ENCODE measurements at places on chromosomes 12 and 14. TPM values are rescaled to one million over a fixed set of nuclear protein-coding genes. Genes with fewer than 3 reads are reported as not detected.

C12orf42 gene
- not detected for total RNA-seq

ACSS3 gene
- 14.4 TPM for total RNA-seq

PKP2 gene
- 6.9 TPM for total RNA-seq

EXD2 gene
- 25.9 TPM for total RNA-seq

SERPINA3 gene
- total RNA-seq = 1.2 TPM

OTX2 gene
- not detected for total RNA-seq

SERPINA4 gene
- not detected for total RNA-seq

NOS1 gene
- not detected for total RNA-seq

LTB4R gene
- under 0.01 TPM for total RNA-seq

PGF gene
- 1.6 TPM for total RNA-seq

LRTM2 gene
- not detected for total RNA-seq

KLHDC1 gene
- 3.4 TPM for total RNA-seq

INSM2 gene
- not detected for total RNA-seq

KRT82 gene
- total RNA-seq = not detected

GLS2 gene
- 0.71 TPM for total RNA-seq

KLRC1 gene
- total RNA-seq = not detected

MYO1A gene
- not detected for total RNA-seq

TMPRSS12 gene
- total RNA-seq = not detected

RAB15 gene
- total RNA-seq = 3.2 TPM

VAMP1 gene
- total RNA-seq = 5.0 TPM

PTGDR gene
- not detected for total RNA-seq

OAS2 gene
- 1.2 TPM for total RNA-seq

NANOG gene
- total RNA-seq = not detected

PAPLN gene
- total RNA-seq = 5.2 TPM

AQP6 gene
- total RNA-seq = not detected

CYP46A1 gene
- total RNA-seq = not detected

KRT86 gene
- not detected for total RNA-seq

CLEC14A gene
- 2.7 TPM for total RNA-seq

MYH7 gene
- not detected for total RNA-seq

HOXC6 gene
- total RNA-seq = 2.5 TPM

GLI1 gene
- total RNA-seq = 1.4 TPM

GDF3 gene
- not detected for total RNA-seq

CMA1 gene
- total RNA-seq = not detected

RAD51AP1 gene
- 15.1 TPM for total RNA-seq

LGALS3 gene
- total RNA-seq = 301 TPM

LHX5 gene
- not detected for total RNA-seq

SMARCD1 gene
- total RNA-seq = 54.5 TPM

DBX2 gene
- not detected for total RNA-seq

NEUROD4 gene
- total RNA-seq = not detected

TGM1 gene
- total RNA-seq = 0.35 TPM

FAM181A gene
- total RNA-seq = not detected

MYH6 gene
- total RNA-seq = not detected

SLC6A15 gene
- total RNA-seq = 7.2 TPM

KRT3 gene
- total RNA-seq = not detected

OR4E2 gene
- total RNA-seq = not detected

ANKRD33 gene
- not detected for total RNA-seq

TCL1B gene
- total RNA-seq = not detected
